ENCODE measurements at places on chromosomes 11 and 22. TPM values are rescaled to one million over a fixed set of nuclear protein-coding genes. Genes with fewer than 3 reads are reported as not detected.
A peak's percentile ranks its signal among the peaks of the same experiment; 100 is the strongest.

The RAB3IL1 gene
- total RNA-seq: 6.7 TPM

The UBE2L3 gene
- 73.7 TPM for total RNA-seq

GRCh38 chr11:133323354-133323753 lies 208.9 kb downstream of the OPCML start:
- DNase-seq: peak; percentile 57

- DNase-seq: peak; percentile 54
Measured at GRCh38 chr11:34977089-34977912, 60.9 kb downstream of the PDHX start.

DNA sequence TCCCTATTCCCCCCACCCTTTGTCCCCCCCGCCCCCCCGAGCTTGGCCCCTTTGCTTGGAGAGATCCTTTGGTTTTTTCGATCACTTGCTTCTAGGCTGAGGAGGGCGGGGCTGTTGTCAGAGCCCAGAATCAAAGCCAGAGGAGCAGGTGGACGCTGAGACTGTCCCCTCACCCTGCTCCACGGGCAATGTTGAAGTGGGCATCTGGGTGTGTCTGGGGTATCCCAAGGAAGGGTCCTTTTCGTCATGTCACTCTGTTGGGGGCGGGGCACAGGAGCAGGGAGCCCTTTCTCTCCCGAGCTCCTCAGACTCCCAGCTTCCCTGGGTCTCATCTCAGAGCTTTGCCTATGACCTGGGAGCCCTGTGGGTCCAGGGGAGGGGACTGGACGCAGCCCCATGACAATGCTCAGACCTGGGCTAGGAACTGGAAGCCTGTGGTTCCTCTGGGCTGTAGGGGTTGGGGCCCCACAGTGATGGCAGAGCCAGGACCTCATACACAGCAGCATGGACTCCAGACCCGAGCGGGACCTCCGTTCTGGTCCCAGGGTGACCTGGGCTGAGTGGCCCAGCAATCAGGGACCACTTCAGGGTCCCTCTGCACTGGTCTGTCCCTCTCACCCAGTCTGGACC lies 2.9 kb upstream of the APOBEC3A start:
- no peak for DNase-seq

GRCh38 chr11:17171343-17171742 lies 36.4 kb downstream of the PIK3C2A start:
- no peak for DNase-seq

All from cardiac muscle cell (in vitro differentiated cells and primary cell).